ENCODE measurements at places on chromosomes 1 and 21.

- no peak for DNase-seq
Measured at GRCh38 chr21:45401916-45402900, 2.8 kb upstream of the COL18A1 start.

DNA sequence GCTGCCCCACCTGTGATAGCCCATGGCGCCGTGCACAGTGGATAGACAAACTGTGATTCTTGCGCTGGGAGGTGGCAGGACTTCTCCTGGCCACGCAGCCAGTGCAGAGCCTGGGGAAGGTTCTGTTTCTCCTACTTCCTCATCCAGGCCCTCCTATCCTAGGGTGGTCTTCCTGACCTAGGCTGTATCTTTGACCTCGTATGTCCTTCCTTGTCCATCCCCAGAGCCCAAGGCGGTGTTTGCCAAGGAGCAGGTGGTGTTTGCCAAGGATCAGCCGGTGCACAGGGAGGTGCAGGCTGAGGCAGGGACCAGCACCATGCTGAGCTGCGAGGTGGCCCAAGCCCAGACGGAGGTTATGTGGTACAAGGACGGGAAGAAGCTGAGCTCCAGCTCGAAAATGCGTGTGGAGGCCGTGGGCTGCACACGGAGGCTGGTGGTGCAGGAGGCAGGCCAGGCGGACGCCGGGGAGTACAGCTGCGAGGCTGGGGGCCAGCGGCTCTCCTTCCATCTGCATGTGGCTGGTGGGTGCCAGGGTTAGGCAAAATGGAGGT, 63.9 kb downstream of the OBSCN start:
- no peak for DNase-seq

DNA sequence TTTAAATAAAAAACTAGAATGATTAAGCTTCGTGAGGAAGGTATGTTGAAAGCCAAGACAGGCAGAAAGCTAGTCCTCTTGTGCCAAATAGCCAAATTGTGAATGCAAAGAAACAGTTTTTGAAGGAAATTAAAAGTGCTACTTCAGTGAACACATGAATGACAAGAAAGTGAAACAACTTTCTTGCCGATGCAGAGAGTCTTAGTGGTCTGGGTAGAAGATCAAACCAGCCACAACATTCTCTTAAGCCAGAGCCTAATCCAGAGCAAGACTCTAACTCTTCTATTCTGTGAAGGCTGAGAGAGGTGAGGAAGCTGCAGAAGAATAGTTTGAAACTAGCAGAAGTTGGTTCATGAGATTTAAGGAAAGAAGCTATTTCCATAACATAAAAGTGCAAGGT, 63.2 kb downstream of the TTC3 start:
- DNase-seq, result no peak

DNA sequence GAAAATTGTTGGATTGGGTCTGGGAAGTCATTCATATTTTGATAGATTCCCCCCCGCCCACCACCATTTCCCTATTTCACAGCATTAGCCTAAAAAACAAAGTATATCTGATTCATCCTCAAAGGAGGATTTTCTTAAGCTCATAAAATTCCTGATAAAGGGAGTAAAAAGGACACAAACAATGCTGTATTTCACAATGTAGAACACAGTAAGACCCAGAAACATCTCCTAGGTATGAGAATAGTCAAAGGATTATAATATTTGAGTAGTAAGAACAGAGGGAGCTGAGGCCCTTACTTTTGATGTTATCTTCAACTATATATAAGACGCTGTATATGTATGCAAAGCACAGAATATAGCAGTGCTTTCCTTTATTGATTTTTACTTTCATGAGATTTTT, 225.3 kb downstream of the TGFB2 start:
- no peak for DNase-seq

DNA sequence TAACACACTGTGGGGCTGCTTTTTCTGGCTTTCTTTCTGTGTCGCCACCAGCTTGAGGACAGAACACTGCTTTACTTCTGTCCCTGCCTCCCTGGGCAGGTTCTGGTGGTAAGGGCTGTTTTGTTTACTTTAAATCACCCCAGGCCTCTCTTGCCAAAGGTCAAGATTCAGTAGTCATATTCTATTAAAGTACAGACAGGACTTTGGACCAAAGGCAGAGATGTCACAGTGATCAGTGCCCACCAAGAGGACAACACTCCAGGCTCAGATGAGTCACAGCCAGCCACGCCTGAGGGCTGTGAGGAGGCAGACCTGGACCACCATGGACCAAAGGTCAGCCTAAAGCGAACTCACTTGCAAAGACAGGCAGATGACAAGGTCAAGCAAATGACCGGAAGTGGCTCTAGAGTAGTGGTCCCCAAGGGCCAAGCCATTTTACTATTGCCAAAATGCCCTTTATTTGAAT, 200.0 kb downstream of the RHOU start:
- no peak for DNase-seq

All from MV-4-11 (cell line).